Psoas muscle (tissue), 8 donors: ENCODE measurements at places on chromosomes 5 and 9. TPM values are rescaled to one million over a fixed set of nuclear protein-coding genes. Genes with fewer than 3 reads are reported as not detected.

The SLC25A25 gene
- 3.6 TPM for total RNA-seq

The OBP2B gene
- total RNA-seq = not detected

The RAD50 gene
- total RNA-seq = 29.7 TPM

The SLC6A3 gene
- total RNA-seq = not detected

The SMIM33 gene
- total RNA-seq = not detected

DNA sequence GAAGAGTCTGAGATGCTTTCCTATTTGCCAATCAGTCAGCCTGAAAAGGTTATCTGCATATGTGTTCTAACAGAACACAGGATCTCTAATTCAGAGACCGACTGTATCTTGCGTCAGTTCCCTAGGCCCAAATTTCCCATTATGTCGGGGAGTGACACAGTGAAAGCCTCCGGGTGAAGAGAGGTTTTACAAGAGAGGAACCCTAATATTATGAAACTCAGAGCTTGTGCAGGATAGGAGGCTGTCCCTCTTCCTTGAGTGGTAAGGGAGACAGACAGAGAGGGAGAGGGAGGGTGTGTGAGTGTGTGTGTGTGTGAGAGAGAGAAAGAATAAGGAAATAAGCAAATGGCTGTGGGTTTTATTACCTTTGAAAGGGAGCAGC lies 1.9 kb downstream of the CD14 start:
- DNase-seq = no peak

DNA sequence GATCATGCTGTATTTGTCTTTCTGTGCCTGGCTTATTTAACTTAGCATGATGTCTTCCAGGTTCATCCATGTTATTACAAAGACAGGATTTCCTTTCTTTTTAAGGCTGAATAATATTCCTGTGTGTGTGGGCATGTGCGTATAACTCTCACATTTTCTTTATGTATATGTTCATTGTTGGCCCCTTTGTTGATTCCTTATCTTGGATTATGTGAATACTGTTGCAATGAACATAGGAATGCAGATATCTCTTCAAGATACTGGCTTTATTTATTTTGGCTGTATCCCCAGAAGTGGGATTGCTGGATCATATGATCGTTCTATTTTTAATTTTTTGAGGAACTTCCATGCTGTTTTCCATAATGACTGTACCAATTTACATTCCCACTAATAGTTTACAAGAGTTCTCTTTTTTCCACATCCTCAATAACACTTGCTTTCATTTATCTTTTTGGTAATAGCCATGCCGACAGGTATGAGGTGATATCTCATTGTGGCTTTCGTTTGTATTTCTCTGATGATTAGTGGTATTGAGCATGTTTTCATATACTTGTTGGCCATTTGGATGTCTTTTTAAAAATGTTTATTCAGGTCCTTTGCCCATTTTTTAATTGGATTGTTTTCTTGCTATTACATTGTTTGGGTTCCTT lies 38.0 kb downstream of the CREBRF start:
- DNase-seq = no peak

GRCh38 chr9:6894135-6894534 lies 136.4 kb downstream of the KDM4C start:
- no peak for DNase-seq

DNA sequence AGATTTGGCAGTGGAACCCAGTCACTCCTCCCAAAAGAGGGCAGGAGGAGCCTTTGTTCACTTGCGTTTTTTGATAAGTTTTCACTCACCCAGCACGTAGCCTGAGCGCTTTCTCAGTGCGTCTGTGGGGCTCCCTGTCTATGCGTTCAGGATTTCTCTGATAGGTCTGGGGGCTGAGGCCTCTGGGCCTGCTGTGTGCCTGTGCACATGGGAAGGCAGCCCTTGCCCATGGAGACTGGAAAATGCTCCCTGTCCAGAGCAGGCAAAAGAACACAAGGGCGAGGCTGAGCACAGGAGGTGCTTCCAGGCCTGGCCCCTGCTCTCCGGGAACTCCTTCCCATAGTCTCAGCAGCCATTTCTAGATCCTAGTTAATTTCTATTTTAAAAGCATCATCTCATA lies 249.9 kb downstream of the FSTL4 start:
- DNase-seq = no peak

DNA sequence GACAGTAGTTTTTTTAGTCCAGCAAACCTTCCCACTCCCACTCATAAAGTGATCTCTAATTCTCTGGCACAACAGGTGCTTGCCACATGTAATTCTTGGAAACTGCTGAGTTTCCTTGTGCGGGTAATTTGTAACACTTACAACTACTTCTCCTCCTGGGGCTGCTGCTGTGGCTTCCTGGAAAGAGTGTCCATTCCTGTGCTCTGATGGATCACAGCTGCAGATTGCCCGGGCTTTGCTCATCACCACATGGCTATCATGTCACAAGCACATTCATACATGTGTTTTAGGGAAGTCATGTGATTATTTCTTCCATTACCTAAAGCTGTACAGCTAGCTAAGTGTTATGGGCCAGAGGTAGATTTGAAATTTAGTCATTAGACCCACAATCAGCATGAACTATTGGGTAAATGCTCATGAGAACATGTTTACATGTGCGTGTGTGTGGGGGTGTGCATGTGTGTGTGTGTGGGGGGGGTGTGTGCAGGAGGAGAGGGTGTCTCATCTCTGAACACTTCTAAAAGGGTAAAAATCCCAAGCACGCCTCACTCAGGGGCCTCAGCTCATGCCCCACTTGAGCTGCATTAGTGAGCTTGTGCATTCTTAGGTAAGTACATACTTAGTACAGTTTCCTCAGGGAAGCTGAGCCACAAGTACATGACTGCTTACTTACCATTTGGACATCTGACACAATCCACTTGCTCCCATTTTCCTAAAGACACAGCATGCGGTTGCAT lies 118.1 kb upstream of the CCDC112 start:
- peak; percentile 60 for DNase-seq

GRCh38 chr5:98781520-98781919 lies 8.1 kb downstream of the RGMB start:
- no peak for DNase-seq

DNA sequence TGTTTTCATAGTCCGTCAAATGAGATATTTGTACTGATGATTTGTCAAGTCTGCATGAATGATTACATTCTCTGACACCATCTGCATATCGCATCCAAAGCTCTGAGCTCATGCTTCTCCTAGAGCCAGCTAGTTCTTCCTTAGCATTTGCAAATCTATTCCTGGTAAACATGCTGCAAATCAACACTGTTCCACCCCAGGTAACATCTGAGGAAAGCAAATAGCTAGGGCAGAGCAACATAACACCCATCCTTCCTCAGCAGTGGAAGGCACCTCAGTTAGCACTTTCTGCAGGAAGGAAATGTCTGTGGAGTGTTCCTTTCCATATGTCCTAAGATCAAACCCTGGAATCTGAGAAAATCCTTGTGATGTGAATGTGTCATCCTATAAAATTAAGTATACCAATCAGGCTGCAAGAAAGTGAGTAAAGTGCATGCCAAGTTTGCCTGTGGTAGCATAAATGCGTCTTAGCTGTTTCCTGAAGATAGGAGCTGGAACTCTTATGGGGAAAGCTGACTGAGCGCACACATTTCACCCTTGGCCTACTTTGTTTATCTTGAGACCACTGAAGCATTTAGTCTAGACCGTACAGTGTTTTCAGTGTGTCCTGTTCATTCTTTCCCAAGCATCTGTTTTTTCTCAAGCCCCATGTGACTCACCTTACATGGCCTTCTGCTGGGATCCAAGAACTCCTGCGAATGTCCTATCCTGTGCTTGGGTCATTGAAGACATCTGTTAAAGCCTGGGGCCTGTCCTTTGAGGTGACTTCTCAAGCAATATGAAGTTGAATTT lies 50.9 kb upstream of the STARD4 start:
- no peak for DNase-seq

GRCh38 chr5:108541836-108542235 lies 159.9 kb upstream of the FBXL17 start:
- DNase-seq = no peak

DNA sequence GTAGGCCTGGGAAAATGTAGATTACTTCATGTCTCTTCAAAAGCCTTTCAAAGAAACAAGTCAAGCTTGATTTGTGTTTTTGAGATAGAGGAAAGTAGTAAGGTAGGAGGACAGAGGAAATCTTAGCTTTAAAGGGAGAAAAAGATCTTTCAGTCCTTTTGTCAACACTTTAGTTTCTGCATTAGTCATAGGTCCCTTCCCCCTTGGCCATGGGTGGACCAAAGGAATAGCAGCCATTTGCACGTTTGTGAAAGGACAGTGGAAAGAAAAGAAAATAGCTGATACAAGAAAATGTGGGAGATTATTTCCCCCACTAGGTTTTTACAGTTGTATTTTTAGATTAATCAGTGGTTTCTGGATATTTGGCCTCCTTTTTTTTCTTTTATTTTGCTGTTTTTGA lies 121.9 kb upstream of the GRHPR start:
- no peak for DNase-seq

DNA sequence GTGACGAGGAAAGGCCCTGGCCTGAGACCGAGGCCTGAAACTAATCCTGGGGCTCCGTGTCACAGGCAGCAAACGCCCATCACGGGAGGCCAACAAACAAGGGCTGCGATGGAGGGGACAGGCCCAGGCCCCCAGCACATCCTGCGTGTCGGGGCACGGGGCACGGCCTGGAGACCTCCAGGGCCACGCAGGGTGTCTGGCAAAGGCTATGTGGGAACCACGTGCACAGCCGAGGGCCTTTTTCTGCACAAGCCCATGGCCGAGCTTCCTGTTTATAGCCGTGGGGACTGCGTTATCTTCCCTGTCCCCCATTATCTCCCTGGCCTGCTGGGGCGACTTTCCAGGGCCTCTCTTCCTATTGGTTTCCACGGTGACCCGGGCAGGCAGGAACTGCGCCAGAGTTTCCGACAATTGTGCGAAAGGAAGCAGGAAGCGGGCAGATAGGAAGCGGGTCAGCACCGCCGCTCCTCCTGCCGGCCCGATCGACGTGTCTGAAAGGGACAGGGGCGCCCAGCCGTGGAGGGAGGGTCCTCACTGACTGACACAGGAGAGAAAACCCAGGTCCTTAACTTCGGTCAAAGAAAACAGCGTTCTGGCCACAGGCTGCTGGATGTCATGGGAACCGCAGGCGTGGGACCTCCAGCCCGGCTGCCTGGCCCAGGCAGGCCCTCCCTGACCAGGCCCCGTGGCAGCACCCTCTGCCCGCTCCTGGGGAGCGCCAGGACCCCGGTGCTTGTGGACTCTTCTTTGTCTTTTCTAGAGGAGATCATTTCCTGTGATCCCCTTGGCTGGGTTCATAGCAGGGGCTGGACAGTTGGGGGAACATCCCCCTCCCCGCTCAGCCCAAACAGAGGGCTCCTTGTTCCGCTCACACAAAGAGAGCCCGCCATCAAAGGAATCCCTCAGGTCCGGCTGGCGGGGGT lies 29.1 kb upstream of the SEC16A start:
- peak; percentile 79 for DNase-seq

- no peak for DNase-seq
Observed at GRCh38 chr5:72917371-72917776, 38.5 kb upstream of the FCHO2 start.

DNA sequence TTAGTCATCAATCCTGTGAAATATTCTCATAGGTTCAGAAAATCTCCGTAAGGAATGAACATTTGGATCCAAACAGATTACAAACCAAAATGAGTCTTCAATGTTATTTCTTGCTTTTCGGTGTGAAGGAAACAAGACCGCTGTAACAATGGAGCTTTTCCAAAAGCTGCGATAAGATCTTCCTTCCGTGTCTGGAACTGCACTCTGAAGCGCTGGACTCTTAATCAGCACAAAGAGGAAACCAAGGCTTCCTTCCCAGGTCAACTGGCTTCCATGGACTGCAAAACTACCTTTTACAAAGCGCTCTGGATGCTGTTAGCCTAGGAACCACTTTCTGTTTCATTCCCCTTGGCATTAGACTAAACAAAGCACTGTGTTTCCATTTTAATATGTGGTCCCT lies 137.9 kb upstream of the BASP1 start:
- no peak for DNase-seq

- DNase-seq = peak; percentile 64
Observed at GRCh38 chr5:32419791-32420190, 24.7 kb downstream of the ZFR start.

DNA sequence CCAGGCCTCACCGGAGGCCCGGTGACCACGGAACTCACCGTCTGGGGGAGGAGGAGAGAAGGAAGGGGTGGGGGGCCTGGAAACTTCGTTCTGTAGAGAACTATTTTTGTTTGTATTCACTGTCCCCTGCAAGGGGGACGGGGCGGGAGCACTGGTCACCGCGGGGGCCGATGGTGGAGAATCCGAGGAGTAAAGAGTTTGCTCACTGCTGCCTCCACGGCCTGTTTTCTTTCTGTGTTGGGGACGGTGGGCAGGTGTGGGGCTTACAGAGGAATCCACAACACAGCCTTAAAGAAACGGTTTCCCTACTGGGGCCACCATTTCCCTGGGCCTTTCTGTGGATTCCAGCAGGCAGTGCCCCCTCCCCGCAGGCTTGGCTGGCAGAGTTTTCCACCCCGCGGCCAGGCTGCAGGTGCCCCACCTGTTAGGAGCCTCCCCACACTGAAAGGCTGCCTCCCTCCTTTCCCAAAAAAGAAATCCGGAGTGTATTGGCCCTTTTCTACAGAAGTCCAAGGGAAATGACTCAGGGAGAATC lies 80.8 kb downstream of the NTNG2 start:
- no peak for DNase-seq

- DNase-seq = no peak
Observed at GRCh38 chr5:39469777-39470415, 45.1 kb upstream of the DAB2 start.

- no peak for DNase-seq
Observed at GRCh38 chr5:89236900-89237299, 353.9 kb upstream of the MEF2C start.

GRCh38 chr5:57435701-57436134 lies 46.9 kb downstream of the ACTBL2 start:
- DNase-seq = no peak

- no peak for DNase-seq
Observed at GRCh38 chr9:28810388-28811075, 1237.3 kb upstream of the C9orf72 start.

DNA sequence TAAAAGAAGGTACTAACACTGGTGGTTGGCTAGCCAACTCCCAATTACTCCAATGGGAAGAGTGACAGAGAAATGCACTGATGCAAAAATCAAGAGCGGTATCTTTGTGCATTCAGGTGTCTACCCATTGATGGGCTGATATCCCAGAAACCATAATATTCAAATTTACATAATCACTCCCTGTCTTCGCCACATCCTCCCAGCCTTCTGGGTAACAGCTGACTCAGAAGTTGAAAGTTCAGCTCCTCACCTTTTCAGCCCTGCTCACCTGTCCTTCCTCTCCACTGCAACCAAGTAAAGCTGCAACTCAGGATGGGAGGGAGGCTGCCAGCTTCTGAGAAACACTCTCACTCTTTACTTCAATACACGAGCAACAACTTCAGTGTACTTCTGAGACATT lies 6.9 kb downstream of the SUSD1 start:
- DNase-seq = no peak

DNA sequence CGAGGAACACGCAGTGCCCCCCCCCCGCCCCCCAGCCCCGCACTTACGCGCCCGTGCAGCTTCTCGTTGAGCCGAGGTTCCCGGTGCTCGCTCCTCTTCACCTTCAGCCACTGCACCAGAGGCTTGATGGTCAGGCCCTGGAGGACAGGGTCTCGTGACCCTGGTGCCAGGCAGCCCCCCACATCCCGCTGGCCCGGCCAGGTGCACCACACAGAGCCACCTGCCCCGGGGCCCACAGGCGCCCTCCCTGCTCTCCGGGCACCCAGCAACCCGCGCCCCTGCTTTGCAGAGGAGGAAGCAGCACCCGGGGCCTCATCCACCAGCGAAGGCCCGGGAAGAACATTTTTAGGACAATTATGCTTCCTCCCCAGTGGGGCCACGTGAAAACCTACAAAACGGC lies 39.0 kb downstream of the EXOC3 start:
- no peak for DNase-seq
